CD4-positive, alpha-beta T cell treated with Interleukin-17A for 4 hours (primary cell): ENCODE measurements at places on chromosomes 5 and 9.

- DNase-seq: no peak
Measured at GRCh38 chr9:110582156-110582555, 2.6 kb upstream of the SVEP1 start.

- no peak for DNase-seq
Measured at GRCh38 chr9:26125693-26126092, 447.4 kb upstream of the TUSC1 start.

- DNase-seq: no peak
Measured at GRCh38 chr5:178583279-178583678, 6.9 kb downstream of the COL23A1 start.

GRCh38 chr5:59458321-59458720, 435.2 kb downstream of the PDE4D start:
- DNase-seq: no peak

GRCh38 chr5:73606206-73606753, 19.7 kb upstream of the ARHGEF28 start:
- no peak for DNase-seq

DNA sequence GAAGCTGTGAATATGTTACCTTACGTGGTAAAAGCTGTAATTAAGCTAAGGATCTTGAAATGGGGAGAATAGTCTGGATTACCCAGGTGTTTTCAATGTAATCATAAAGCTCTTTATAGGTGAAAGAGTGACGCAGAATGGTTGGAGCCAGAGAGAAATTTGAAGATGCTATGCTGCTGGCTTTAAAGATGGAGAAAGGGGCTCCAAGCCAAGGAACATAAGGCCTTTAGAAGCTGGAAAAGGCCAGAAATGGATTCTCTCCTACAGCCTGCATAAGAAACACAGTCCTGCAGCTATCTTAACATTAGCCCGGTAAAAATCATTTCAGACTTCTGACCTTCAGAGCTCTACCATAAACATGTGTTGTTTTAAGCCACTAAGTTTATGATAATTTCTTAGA, 243.3 kb upstream of the VLDLR start:
- DNase-seq: no peak

DNA sequence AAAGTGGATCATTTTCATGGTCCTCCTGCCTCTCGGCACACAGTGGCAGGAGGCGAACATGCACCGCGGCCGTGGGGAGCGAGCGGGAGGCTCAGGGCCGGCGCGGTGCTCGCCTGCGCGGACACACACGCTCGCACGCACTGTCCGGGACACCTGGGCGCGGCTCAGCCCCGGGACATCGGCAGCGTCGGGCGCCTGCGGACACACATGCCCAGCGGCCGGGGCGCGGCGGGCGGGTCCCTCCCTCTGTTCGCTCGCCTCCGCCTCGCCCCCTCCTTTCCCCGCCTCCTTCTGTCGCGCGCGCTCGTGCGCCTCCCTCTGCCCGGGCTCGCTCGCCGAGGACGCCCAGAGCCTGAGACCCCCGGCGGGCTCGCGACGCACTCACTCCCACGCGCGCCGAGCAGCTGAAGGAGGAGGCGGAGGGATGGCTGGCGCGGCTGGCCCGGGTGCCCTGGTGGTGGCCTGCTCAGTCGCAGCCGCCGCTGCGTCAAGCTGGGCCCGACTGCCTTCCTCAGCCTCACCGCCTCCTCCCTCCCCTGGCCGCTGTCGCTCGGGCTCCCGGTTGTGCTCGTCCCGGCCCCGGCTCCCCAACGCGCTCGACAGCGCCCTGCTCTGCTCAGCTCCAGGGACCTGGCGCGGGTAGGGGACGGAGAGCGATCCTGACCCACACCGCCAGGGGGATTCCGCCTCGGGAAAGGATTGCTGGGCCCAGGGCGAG, at the start of gene FRMD3:
Gene FRMD3 (minus strand): TSS at position 230 of the 718 bp plus-strand sequence. CDS start 170 bp downstream, at position 60.
- DNase-seq: no peak

- no peak for DNase-seq
Measured at GRCh38 chr9:73719660-73720059, 568.0 kb downstream of the ANXA1 start.

GRCh38 chr9:76886318-76886717, 19.6 kb downstream of the PRUNE2 start:
- DNase-seq: no peak

GRCh38 chr5:132098151-132098594, 24.6 kb downstream of the CSF2 start:
- DNase-seq: no peak

GRCh38 chr9:108512426-108513173, 343.2 kb downstream of the ACTL7B start:
- no peak for DNase-seq

GRCh38 chr5:79510638-79511037, 3.3 kb downstream of the HOMER1 start:
- no peak for DNase-seq

DNA sequence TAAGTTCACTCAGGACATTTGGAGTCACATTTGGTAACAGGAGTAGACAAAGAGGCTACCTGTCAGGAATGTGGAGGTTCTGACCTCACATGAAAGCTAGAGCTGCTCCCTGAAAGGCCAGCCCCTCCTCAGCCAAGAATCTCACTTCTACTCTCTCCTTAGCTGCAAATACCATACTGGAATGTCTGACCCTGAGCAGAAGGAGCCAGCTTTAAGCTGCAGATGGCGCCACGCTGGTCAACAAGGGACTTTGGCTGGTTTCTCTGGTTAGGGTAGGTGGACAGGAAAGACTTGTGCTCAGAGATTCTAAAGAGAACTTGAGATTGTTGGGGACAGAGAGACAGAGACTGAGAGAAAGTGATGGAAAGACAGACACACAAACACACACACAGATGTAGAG, 21.9 kb downstream of the ASTN2 start:
- no peak for DNase-seq

- DNase-seq: no peak
Measured at GRCh38 chr5:31404325-31404724, 127.6 kb downstream of the DROSHA start.

DNA sequence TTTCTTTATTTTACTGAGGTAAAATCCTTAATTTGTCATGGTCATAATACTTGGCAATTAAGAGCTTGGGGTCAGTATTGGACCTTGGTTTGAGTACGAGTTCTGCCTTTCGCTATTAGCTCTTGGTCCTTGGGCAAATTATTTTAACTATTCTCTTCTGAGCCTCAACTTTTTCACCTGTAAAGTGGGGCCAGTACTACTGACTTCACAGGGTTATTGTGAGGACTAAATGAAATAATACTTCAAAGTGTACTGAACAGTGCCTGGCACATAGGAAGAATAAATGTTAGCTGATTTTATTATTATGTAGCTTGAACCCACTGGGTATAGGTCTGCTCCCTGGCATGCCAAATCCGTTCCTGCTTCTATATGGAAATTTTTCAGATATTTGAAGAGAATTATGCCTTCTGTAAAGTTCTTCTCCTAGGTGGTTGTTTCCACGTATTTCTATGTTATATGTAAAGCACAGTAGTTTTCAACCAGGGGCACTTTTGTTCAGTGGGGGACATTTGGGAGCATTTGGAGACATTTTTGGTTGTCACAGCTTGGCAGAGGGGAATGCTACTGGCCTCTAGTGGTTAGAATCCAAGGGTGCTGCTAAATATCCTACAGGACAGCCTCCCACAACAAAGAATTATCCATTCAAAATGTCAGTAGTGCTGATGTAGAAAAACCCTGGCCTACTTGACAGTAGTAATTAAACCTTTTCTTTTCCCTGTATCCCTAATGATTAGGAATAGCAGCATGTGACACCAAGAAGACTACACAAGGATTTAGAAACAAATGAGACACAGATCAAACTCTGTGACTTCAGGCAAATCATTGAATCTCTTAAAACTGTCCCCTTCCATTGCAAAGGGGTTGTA, 4.5 kb downstream of the RCL1 start:
- no peak for DNase-seq

DNA sequence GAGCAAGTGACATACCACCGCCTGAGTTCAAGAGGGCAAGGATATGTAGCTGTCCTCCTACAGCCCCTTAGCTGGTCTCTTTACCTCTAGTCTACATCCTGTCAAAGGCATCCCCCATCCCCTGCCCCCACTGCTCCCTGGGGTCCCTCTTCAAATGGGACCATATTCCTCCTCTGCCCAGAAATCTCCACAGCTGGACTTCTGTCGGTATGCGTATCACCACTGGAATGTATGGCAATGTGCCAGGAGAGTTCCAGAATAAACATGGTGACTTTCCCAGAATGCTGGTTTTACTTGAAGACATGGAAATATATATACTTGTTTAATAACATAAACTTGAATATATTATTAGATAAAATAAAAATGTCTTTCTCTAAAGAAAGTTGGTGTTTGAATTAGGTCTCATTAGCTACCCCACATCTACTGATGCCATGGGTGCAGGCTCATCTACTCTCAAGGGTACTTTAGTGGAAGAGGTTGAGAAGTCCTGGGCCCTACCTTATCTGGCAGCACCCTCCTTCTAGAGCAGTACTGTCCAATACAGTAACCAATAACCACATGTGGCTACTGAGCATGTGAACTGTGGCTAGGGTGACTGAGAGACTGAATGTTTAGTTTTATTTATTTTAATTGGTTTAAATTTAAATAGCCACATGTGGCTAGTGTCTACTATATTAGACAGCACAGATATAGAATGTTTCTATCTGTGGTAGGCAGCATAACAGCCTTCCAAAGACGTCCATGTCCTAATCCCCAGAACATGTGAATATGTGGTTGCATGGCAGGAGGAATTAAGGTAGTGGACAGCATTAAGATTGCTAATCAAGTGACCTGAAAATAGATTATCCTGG, 181.7 kb upstream of the SLC30A5 start:
- no peak for DNase-seq

GRCh38 chr5:108409786-108410185, 27.9 kb upstream of the FBXL17 start:
- no peak for DNase-seq

GRCh38 chr5:88870285-88870684, 12.7 kb downstream of the MEF2C start:
- no peak for DNase-seq

DNA sequence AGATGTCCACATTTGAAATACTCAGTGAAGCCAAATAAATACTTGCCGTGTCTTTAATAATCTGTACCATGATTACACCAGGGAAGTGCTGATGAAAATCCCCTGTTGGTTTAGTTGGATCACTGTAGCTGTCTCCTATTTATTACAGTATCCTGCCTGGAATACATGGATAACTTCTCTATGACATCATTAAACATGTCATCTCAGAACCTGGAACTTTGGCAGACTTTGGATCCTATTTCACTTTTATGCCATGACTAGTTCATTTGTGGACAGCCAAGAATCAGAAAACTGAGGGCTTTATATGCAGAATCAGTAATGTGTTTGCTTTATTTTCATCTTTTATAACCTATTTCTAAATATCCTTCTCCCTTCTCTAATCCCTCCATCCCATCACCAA, at the start of gene TXNDC8:
Gene TXNDC8 (minus strand): TSS at position 137 of the 400 bp plus-strand sequence.
- DNase-seq: no peak

DNA sequence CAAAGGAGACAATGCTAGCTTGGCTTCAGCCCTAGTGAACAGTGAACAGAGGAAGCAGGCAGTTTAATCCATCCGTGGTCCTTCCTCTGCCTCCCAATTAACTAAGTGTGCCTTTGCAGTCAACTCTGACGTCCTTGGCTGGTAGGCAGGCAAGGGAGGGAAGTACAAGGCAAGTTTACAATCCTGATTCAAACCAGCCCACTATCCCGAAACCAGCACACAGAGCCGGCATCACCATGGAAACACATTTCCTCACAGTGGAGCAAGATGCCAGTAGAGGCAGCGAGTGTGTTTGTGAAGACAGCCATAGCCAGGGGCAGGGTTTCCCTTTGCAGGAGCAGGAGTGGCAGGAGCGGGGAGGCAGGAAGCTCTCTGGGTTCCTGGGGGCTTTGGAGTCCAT, 73.9 kb downstream of the GOLPH3 start:
- DNase-seq: no peak

GRCh38 chr5:16713386-16713928, 96.7 kb upstream of the RETREG1 start:
- DNase-seq: no peak

DNA sequence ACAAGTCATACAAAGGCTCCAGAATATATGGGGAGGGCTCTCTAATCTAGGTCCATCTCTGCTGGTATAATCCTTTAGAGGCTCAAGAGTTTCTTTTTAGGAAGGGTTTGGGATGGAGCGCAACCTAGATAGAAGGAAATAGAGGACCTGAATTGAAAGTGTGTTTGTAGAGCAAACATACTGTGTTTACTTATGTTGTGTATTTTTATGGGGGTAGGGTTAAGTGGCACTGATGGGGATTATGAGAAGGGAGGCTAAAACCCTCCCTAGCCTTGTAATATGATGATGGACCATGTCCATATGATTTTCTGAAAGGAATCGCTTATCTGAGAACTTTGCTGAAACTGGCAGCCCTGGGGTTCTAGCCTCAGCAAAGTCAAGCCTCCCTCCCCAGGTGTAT, 4.4 kb upstream of the ELL2 start:
- no peak for DNase-seq

DNA sequence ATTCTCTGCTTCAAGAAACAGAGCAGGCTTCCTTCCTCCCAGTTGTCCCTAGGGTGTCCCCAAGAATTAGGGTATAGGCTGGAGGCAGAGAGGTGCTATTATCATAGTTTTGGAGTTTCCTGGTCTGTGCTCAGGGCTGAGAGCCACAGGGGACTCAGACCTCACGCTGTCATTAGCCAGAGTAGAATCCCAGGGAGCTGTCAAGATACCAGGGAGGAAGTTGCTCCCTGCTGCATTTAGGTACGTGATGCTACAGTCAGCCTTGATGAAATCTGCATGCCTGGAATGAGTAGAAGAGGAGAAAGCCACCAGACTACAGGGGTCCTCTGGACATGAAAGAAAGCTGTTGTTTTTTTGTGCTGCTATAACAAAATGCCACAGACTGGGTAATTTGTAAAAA, 273.2 kb downstream of the SH3GL2 start:
- no peak for DNase-seq

GRCh38 chr5:145980259-145980658, 43.9 kb downstream of the SH3RF2 start:
- DNase-seq: no peak

DNA sequence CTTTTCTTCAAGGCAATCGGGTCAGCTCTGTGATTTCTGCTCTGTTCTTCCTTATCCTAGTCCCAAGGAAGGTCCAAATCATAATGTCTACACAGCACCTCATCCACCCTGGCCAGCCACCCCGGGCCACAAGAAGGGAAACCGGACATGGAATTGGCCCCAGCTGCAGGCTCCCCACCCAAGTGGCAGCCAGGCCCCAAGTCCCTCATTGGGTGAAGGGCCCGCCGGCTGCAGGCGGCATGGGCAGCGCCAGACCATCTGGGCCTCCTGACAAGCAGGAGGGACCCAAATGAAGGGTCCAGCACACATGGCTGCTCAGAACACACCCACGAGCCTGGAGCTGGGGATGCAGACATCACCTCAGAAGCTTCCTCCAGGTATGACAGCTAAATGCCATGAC, 33.7 kb downstream of the BICD2 start:
- DNase-seq: no peak

DNA sequence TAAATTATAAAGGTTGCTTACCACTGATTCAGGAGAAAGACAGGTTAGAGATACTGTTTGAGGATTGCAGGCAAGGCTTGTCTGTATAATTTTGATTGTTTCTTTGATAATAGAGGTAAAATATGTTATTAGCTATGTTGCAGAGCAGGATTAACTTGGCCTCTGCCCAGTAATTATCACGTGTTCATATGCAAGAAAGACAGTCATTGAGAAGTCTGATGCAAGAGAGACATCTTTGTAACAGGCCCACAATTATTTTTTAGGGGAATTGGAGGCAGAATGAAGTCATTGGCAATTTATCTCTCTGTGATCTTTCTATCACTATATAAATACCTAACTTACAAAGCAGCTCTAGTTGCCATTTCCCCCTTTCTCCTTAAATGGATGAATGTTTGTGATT, 46.0 kb downstream of the SLC44A1 start:
- no peak for DNase-seq
